ENCODE measurements at places on chromosomes 11 and 22.

DNA sequence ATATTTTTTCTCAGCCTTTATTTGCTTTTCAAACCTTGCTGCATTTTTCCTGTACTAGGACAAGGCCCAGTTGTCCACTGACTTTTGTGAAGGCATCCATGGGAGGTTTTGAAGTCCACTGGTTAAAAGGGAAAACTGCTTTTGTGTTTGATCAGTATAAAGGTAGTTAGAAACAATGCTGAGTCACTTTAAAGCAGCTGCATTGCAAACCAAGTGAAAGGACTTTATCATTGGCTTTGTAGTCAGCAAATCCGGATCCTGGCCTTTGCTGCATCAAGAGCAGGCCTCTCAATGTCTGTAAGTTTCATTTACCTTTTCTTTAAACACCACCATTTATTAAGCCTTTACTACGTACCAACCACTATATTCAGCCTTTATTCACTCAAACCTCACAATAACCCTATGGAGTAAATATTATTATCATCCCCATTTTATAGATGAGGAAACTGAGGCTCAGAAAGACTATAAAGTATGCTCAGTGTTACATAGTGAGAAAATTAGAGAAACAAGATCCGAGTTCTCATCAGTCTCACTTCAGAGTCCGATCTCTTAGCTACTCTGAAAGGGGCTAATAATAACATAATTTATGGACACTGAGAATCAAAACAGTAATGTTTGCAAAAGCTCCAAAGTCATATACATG, 60.6 kb upstream of the HSD17B12 start:
- no peak for DNase-seq

DNA sequence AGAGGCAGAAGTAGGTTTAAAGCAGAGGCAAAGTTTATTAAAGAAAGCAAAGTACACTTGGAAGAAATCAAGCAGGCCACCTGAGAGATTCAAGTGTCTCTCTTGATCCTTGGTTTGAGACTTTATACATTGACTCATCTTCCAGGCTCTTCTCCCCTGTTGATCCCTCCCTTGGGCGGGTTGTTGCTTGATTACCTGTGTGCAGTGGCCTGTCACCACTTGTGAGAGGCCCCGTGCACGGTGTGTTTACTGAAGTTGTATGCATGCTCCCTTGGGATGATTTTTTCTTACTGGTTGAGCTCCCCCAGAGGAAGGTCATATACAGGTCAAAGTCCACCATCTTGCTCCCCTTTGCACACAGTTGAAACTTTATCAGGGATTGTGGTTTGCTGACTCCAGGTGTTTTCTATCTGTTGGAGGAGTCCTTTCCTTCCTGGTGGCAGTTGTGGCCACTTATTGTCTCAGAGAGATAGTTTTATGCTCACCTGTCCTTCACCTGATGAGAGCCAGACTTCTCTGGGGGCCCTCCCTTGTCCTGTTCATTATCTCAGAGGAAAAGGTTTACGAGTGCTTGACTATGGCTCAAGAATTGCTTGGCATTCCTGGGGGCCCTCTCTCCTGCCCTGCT, 16.3 kb upstream of the RBMXL2 start:
- no peak for DNase-seq

GRCh38 chr11:33636104-33636503, 64.5 kb downstream of the C11orf91 start:
- DNase-seq = no peak

- DNase-seq = no peak
Measured at GRCh38 chr11:65871811-65872548, 620 bp downstream of the EFEMP2 start.

- no peak for DNase-seq
Measured at GRCh38 chr22:20010307-20011122, 6.1 kb downstream of the ARVCF start.

DNA sequence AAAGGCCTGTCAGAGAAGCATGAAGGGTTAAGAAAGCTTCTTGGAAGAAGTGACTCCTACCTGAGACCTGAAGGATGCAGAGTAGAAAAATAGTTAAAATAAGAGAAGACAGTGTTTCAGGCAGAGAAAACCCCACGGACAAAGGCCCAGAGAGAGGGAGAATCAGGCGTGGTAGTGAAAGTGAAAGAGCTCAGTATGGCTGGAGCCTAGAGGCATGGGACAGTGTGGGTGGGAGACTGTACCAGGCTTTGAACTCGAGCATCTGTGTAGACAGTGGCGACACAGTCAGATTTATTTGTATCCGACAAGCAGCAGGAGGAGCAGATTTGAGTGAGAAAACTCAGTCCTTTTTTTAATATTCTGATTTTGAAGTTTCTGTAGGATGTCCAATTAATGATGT, 360.0 kb downstream of the OPCML start:
- no peak for DNase-seq

- no peak for DNase-seq
Measured at GRCh38 chr11:94185416-94186084, 56.9 kb downstream of the PANX1 start.

- DNase-seq = no peak
Measured at GRCh38 chr11:69309631-69310280, 15.8 kb downstream of the MYEOV start.

GRCh38 chr11:112318184-112318591, 57.5 kb upstream of the PLET1 start:
- no peak for DNase-seq

DNA sequence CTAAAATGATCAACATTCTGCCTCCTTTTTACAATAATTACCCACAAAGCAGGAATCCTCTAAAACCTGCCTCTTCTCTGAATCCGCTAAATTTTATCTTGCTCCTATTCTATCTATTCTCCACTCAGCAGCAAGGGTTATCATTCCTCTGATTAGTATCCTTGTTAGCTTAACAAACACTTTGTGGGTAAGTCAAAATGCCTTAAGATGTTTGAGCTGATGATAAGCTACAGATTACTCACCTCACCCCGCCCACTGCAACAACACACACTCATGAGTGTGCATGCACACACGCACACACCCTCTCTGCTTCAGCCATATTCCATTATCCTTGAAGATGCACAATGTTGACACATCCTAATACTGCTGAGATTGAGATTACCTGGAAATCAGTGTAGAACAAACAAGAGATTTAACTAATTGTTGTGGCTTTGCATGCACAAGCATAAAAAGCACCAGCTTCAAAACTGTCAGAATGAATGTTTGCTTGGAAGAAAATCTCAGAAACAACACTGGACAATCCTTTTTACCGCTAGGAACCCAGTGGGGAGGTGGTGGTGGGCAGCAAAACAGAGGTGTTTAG, 130.9 kb downstream of the BBOX1 start:
- DNase-seq = no peak

- DNase-seq = no peak
Measured at GRCh38 chr11:120747850-120748814, 236.6 kb downstream of the GRIK4 start.

Data from right atrium auricular region (tissue), 2 donors.